Nephron progenitor cell (in vitro differentiated cells): ENCODE measurements at places on chromosomes 1 and 21.
A peak's percentile ranks its signal among the peaks of the same experiment; 100 is the strongest.

DNA sequence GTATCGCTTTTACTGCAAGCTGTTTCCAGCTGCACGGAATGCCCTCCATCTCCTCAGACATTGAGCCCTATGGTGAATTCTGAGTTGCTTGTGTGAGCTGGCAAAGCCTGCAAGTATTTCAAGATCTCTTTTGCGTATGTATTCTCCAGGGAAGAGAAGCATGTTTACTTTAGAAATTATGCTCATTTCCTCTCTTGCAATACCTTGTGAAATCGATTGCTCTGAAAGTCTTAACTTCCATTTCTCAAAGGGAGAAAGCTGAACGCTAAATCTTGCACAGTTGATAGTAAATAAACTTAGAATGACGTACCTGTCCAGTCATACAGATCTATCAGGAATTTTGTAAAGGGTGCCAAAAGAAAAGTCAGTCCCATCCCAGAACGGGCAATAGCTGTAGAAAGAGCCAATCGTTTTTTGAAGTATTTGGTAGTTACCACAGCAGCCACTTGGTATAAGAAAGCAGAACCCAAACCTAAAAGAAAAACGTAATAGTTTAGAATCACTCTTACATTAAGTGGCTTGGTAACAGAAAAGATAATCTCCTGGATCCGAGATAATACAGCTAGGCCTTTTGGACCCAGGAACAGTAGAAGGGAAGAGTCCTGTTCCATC lies 10.0 kb downstream of the SLC16A4 start:
- H3K4me3 ChIP-seq: no peak overlapping the region
- peaks cover 52% of the 10 kb centered on the region for H3K36me3 ChIP-seq
- H3K4me1 ChIP-seq: no peaks in the 10 kb centered on the region
- no peak for DNase-seq
- H3K27ac ChIP-seq: no peak overlapping the region

GRCh38 chr1:211492511-211493132 lies 660 bp upstream of the RD3 start:
- H3K27ac ChIP-seq: peak overlapping the region; percentile 26
- H3K4me3 ChIP-seq: no peak overlapping the region
- H3K4me1 ChIP-seq: peaks cover 38% of the 10 kb centered on the region
- DNase-seq: no peak
- no peaks in the 10 kb centered on the region for H3K36me3 ChIP-seq

DNA sequence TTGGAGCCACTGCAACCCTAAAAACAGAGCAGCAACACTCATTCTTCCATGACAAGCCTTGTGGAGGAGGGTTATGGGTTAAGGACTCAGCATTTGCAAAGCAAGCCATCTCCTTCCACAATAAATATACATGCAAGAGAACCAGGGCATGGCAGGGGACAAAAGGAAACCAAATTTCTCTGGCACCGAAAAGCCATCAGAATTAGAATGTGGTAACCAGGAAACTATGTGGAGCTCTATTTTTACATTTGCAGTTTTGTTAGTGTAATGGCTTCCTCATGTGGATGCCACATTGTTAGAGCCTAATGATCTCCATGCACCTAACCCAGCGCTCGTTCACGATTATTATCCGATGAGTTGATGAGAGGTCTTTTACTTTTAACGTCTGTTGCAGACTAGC lies 91.7 kb downstream of the NAV1 start:
- H3K27me3 ChIP-seq: peaks cover 31% of the 10 kb centered on the region
- DNase-seq: no peak
- H3K27ac ChIP-seq: peak overlapping the region; percentile 45
- H3K4me1 ChIP-seq: peaks cover 58% of the 10 kb centered on the region

DNA sequence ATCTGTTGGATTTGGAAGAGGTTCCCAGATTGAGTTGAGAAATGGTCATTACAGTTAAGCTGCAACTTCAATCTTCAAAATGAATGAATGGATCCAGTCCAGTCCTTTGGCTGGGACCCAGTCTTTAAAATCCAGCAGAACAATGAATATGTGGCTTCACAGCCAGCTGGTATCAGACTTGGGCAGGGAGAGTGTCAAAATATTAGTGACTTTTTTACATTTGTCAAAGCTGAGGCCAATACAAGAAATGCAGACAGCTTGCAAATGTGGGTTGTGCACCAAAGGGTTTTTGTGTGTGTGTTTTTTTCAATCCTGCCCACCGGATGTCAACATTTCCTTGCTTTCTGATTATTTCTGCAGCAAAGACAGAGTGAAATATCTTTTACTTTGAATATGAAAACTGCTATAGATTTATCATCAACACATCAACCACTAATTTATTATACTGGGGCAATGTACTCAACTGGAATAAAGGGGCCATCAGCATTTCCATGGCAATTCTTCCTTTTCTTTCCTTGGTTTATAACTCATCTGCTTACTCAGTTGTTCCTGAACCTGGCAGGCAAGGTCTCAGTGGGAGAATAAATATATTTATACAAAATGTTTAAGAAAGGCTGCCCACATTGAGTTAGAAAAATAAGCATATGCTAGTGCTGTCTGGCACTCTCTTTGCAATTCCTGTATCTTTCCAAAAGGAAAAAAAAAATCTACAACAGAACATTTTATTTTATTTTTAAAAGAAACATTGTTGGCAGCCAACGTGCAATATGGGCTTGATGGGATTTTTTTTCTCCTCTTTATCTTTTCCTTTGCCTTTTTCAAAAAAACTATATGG lies 491.6 kb upstream of the C1orf87 start:
- no peaks in the 10 kb centered on the region for H3K4me1 ChIP-seq
- DNase-seq: no peak
- no peaks in the 10 kb centered on the region for H3K36me3 ChIP-seq
- no peaks in the 10 kb centered on the region for H3K27me3 ChIP-seq

DNA sequence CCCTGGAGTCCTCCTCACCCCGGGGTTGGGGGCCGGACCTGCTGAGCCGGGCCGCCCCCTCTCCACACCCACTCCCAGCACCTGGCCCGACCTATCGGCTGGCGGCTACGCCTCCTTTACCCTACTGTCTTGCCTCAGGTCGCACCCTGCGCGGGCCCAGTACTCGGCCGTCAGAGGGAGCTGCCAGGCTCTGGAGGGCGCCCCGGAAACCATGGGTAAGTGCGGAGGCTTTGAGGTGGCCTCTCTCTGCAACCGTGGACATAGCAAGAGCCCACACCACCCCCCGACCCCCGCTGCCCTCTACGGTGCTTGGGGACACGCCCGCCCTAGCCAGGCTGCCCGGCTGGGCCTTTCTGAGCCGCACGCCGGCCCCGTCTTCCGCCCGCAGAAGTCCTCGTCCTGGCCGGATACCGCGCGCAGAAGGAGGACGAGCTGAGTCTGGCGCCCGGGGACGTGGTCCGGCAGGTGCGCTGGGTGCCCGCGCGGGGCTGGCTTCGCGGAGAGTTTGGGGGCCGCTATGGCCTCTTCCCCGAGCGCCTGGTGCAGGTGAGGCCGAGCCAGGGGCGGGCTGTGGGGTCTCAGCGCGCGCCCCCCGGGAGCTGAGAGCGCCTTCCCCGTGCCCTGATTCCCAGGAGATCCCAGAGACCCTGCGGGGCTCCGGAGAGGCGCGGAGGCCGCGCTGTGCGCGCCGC lies at the start of gene SH3D21:
TSS of gene SH3D21 (plus strand) at position 159 of the 692 bp plus-strand sequence. CDS start at position 212, 53 bp downstream.
- peak within 1 kb of the TSS; percentile 91 for H3K4me3 ChIP-seq
- no peaks in the 10 kb centered on the region for H3K27me3 ChIP-seq
- DNase-seq: peak; percentile 62
- H3K27ac ChIP-seq: peak within 1 kb of the TSS; percentile 31
- peaks cover 48% of the 10 kb centered on the region for H3K36me3 ChIP-seq

DNA sequence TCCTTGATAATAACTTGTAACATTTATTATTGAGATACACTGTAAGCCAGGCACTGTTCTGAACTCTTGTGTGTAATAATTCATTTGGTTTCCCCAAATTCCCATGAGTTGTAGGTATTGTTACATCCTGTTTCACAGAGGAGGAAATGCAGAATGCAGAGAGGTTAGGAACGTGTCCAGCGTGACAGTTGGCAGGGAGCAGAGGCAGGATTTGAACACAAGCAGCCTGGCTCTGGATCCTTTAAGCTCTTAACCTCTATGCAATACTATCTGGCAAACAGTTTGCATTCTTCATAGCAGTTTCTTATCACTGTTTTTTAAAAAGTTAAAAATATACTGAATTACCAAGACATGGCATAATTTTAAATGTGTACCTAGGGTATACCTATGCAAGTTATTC lies 30.5 kb downstream of the EEIG2 start:
- peaks cover 3% of the 10 kb centered on the region for H3K27me3 ChIP-seq
- no peaks in the 10 kb centered on the region for H3K36me3 ChIP-seq
- no peak overlapping the region for H3K27ac ChIP-seq
- no peak for DNase-seq
- peaks cover 4% of the 10 kb centered on the region for H3K4me1 ChIP-seq

DNA sequence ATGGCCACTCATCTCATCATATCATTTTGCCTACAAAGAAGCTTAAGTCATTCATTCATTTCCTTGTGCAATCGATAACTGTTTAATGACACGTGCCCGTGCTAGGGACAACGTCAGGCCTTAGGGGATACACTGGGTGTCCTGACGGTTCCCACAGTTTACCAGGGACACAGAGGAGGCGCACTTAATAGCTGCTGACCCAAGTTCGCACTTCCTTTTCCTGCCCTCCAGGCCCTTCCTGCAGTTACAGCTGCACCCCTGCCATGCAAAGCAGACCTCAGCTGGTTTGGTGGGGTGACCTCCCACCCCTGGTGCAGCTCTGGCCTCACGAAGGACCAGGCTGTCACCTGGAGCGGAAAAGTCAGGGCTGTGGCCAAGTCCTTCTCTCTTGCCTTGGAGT lies 4.2 kb downstream of the SPATA21 start:
- no peaks in the 10 kb centered on the region for H3K36me3 ChIP-seq
- H3K27me3 ChIP-seq: peaks cover 9% of the 10 kb centered on the region
- no peak overlapping the region for H3K4me3 ChIP-seq
- no peak overlapping the region for H3K27ac ChIP-seq

DNA sequence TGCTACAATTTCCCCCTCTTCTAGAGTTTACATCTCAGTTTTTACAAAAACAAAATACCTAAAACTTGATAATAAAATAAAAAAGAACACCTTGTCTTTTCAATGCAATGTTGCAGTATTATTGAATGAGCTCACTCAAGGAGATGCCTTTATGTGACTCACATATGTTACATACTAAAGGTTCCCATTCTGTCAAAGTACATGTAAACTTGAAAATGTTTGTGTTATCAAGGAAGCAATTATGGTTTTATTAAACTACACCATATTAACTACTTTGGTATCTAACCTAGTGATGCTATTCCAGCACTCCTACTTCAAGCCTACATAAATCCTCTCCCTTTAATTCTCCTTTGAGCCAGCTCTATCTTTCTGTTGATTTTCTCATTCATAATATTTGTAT lies 658.3 kb downstream of the PTPRC start:
- no peaks in the 10 kb centered on the region for H3K36me3 ChIP-seq
- no peak overlapping the region for H3K27ac ChIP-seq
- DNase-seq: no peak
- H3K27me3 ChIP-seq: peaks cover 3% of the 10 kb centered on the region
- H3K4me1 ChIP-seq: peaks cover 5% of the 10 kb centered on the region

DNA sequence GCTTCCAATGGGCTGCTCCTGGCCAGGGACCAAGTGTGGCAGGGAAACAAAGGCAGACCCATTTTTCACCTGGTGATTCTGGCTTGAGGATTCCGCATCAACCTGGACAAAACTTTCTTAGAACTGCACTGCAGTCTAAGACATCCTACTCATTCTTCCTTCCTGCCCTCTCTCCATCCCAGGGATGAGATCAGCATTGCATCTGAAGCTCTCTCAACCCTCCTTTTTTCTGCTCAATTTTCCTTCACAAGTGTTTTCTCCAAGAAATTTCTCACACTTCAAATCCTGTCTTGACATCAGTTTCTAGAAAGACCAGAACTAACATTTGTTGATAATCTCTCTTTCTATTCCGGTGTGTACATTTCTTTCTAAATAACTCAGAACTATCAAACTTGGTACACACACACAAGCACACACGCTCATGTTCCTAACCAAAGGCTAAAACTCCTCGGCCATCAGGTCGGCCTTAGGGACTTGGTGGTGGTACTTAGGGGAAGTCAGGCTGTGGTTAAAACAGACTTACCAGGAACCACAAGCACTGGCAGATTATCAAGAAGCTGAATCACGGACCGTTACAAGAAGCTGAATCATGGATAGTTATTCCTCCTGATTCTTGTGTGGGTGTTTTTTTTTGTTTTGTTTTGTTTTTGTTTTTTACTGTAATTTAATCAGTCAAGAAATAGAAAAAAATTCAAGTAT lies 21.0 kb upstream of the CXADR start:
- no peaks in the 10 kb centered on the region for H3K36me3 ChIP-seq
- no peak overlapping the region for H3K4me3 ChIP-seq
- no peaks in the 10 kb centered on the region for H3K4me1 ChIP-seq
- H3K27ac ChIP-seq: no peak overlapping the region
- H3K27me3 ChIP-seq: peaks cover 4% of the 10 kb centered on the region

DNA sequence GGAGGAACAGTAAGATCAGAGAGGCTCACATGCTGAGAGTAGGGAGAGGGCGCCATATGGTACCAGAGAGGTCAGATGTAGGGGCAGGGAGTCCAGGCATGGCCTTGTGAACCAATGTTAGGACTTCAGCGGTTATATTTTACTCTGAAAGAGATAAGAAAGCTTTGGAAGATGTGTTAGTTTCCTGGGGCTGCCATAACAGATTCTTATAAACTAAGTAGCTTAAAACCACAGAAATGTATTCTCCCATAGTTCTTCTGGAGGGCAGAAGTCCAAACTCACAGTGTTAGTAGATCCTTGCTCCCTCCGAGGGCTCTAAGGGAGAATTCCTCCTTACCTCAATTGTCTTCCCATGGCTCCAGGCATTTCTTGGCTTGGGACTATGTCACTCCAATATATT lies 502.5 kb upstream of the ADGRL2 start:
- H3K4me3 ChIP-seq: no peak overlapping the region
- H3K4me1 ChIP-seq: no peaks in the 10 kb centered on the region
- no peak for DNase-seq

DNA sequence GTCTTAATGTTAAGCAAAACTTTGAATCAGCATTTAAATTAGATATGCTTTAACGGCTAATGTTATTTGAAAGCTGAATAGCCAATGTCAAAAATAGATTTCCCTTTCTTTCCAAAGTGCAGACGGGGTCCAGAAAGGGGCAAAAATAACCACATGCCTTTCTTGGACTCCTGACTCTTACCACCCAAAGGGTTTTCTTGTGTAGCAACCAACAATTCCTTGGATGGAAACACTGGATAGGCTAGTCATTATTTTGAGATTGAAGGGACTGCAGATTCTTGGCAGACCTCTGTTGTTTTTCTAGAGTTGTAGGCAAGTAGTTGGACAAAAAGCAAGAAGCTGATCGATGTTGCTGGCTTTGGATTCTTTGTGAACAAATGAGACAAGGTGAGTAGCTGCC lies 107.0 kb downstream of the MRPS6 start:
- H3K27me3 ChIP-seq: no peaks in the 10 kb centered on the region
- peaks cover 24% of the 10 kb centered on the region for H3K36me3 ChIP-seq
- no peak overlapping the region for H3K27ac ChIP-seq

GRCh38 chr21:31397939-31398338 lies 53.9 kb upstream of the TIAM1 start:
- DNase-seq: no peak
- H3K4me3 ChIP-seq: no peak overlapping the region
- H3K27ac ChIP-seq: peak overlapping the region; percentile 48
- peaks cover 10% of the 10 kb centered on the region for H3K36me3 ChIP-seq

- H3K4me1 ChIP-seq: no peaks in the 10 kb centered on the region
- no peak for DNase-seq
- H3K27me3 ChIP-seq: peaks cover 4% of the 10 kb centered on the region
- no peaks in the 10 kb centered on the region for H3K36me3 ChIP-seq
- H3K4me3 ChIP-seq: no peak overlapping the region
Measured at GRCh38 chr1:114588196-114588689, 6.8 kb upstream of the BCAS2 start.

GRCh38 chr1:204405988-204406387 lies 5.6 kb downstream of the PPP1R15B start:
- no peaks in the 10 kb centered on the region for H3K27me3 ChIP-seq
- no peak for DNase-seq
- H3K36me3 ChIP-seq: peaks cover 31% of the 10 kb centered on the region
